ENCODE measurements at places on chromosomes 7 and 10.

DNA sequence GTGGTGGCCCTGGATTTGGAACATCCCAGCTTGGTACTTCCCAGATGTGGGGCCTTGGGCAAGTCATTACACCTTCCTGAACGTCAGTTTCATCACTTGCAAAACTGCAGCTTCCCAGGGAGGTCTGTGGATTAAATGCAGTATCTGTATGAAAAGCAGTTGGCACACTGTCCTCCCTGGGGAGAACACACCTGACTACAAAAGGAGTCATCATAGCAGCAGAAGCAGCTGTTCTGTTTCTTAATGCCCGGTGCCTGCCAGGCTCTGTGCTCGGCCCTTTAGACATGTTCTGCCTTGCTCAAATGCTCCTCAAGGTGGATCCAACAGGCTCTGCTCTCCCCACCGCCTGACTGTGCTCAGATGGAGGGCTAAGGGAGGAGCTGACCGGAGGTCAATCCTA, 31.0 kb downstream of the CDCA7L start:
- DNase-seq, result no peak

DNA sequence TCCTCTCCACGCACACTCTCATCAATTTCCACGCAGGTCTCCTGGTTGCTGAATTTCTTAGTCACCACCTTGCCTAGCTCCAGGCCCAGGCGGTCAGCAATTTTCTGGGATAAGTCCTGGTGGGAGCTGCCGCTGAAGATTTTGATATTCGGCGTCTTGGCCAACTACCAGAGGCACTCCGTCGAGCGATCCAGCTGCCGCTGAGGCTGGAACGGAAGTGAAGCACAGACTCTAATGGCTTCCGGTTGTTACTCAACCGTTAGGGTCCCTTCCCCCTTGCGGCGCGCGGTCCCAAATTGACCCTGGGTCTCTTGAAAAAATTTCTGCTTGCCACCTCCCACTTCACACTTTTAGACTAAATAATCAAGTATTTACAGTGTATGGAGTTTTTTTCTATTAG, at the start of gene PRPS1L1:
Gene PRPS1L1 (minus strand): TSS at position 219 of the 400 bp plus-strand sequence.
- no peak for DNase-seq

DNA sequence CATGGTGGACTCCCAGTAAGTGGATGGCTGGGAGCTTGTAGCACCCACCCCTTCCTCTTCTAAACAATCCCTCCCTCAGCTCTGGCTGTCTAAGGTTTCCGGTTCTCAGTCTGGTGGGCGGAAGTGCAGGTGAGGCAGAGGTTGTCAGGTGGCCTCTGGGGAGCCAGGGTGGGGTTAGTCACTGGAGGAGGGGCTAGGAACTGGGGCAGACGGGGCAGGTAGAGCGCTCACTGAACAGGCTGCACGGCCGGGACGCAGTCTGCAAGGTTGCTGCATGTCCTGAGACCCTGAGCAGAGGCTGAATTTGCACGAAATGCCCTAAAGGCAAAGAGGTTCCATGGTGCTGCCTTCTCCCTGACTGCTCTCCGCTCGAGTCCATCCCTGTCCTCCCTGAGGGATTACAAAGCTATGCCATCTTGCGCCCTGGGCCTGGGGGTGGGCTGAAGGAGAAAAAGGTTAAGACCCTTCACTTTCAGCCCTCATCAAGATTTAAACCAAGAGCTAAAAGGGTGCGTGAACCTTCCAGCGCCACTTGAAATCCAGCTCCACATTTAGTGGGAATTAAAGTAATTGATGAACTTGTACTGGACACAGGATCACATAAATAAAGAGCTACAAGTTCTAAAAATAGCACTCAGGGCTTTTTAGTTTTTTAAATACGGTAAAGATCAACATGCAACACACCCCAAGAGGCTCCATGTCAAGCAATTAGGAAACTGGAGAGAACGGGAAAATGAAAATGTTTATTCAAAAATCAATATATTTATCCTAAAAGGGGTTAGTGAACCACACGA, 62.3 kb upstream of the CTBP2 start:
- no peak for DNase-seq

DNA sequence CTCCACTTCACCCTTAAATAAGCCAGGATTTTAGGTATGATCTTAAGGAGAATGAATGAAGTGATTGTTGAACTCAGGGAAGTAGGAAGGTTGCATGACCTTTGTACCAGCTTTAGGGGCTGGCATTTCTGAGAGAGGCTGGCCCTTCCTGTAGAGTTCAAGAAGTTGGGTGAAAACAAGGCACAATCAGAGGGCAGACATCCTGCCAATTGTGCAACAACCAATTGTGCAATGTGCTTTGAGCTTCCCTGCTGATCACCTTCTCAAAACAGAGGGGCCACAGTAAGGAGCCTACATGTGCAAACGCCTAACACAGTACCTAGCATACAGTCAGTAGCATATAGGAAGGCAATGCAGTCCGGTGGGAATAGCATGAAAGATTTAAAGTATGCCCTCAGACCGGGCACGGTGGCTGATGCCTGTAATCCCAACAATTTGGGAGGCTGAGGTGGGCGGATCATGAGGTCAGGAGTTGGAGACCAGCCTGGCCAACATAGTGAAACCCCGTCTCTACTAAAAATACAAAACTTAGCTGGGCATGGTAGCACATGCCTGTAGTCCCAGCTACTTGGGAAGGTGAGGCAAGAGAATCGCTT, 5.4 kb downstream of the CPVL start:
- DNase-seq, result no peak

- DNase-seq, result no peak
Measured at GRCh38 chr10:100693821-100694220, 51.6 kb upstream of the PAX2 start.

DNA sequence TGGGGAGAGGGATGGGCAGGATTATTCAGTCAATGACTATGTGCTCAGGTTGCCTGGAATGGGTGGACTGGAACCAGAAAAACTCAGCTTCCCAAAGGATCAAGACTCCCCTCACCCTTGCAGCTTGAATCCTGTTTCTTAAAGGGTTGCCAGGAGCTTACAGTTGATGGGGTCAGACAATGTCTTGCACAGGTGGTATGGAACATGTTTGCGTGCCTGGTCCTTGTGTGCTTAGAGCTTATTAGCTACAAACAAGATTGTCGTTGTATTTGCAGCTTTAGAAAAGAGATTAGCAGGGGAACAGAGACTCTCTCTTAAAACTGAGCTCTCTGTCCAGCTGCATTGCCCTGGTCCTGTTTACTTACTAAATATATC, 56.9 kb downstream of the PRR15 start:
- DNase-seq, result no peak

DNA sequence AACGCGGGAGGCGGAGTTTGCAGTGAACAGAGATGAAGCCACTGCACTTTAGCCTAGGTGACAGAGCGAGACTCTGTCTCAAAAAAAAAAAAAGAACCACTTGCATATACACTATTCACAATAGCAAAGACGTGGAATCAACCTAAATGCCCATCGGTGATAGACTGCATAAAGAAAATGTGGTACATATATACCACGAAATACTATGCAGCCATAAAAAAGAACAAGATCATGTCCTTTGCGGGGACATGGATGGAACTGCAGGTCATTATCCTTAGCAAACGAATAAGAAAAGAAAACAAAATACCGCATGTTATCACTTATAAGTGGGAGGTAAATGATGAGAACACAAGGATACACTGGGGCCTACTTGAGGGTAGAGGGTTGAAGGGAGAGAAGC, 39.5 kb downstream of the EGFR start:
- DNase-seq, result no peak

DNA sequence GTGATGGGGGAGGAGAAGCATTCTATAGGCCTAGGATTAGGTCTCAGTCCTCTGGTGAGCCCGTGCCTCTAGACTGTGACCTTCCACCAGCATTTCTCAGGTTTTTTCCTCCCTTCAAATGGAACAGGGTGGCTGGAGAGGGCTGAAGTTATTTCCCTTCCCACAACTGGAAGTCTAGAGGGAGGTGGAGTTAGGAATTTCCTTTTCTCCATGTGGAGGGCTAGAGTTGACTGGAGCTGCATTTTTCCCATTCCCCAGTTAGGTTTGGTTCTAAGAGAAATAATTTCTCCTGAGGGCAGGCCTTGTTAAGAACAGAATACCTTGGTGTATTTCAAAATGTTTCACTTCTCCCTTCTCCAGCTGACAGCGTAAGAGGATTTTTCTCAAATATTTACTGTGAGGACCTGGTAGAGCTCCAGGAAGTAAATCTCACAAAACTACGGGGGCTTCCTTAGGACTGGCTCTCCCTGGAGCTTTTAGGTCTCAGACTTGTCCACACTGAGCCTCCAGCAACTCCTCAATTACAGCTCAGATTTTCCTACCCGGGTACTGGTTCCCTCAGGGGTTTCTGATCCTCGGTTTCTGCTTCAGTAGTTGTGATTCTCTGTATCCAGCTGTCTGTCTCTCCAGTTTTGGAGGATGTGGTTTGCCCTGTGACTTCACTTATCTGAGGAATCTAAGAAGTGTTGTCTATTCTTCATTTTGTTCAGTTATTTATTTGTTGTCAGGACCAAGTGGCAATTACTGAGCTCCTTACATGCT, 6.0 kb upstream of the REEP3 start:
- DNase-seq, result peak; percentile 32

- no peak for DNase-seq
Measured at GRCh38 chr7:158000160-158000559, 587.5 kb downstream of the PTPRN2 start.

DNA sequence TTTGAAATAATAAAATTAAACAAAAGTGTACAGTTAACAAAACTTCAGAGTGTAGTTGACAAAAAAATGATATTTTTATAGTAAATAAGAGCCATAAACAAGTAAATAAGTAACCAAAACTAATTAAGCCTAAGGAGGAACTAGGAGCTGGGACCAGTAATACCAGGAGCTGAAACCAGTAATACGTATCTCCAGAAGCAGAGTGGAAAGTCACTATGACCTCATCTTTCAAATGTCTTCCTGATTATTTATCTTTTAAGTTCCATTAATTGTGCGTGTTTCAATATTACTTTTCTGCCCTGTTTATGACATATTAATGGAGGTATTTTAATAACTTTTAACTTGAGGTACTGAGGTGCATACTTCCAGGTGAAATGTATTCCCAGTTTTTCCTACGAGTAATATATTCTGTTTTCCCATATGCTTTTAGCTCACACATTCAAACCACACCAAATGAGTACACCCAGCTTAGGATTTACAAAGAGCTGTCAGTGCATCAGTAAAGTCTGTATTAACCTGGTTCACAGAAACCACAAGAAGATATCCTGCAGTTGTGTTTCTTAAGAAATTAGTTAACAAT, 283.7 kb upstream of the HGF start:
- DNase-seq, result no peak

DNA sequence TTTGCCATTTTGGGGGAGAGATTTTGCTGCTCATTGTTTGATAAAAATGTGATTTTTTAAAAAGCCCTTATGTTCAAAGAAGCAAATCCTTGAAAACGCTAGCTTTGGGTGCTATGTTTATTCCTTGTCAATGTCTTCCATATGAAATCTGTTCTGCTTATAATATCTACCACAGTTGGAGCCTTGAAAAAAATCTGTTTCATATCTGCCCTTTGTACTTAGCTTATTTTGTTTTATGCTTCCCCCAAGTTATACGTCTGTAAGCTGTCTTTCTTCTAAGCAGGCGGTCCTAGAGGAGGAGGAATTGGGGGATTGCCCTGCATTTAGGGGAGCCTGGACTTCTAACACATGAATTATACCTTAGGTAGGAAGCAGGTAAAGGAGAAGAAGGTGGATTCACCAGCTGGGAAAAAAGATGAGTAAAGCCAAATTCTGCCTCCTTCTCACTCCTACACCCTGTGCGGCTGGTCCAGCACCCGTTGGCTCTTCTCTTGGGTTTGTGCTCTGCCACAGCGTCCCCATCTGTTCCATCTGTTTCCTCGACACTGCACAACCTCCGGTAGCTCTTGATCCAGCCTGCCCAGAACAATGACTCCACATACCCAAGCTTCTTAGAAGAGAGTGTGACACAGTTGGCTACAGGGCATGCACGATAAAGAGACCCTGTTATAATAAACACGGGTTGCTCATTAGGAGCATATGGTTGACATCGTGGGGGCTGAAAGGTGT, 31.9 kb upstream of the NEUROD6 start:
- no peak for DNase-seq

GRCh38 chr10:48535416-48536155, 69.3 kb downstream of the ARHGAP22 start:
- no peak for DNase-seq

GRCh38 chr7:22173685-22174573, 183.0 kb downstream of the RAPGEF5 start:
- no peak for DNase-seq

DNA sequence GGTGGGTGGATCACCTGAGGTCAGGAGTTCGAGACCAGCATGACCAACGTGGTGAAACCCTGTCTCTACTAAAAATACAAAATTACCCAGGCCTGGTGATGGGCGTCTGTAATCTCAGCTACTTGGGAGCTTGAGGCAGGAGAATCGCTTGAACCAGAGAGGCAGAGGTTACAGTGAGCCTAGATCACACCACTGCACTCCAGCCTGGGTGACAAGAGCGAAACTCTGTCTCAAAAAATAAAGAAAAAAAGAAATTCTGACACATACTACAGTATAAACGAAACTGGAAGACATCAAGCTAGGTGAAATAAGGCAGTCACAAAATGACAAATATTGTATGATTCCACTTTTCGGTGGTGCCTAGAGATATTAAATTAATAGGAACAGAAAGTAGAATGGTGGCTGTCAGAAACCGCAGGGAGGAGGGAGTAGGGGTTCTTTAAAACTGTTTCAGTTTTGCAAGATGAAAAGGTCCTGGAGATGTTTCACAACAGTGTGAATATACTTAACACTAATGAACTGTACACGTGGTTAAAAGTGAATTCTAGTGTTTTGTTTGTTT, 23.2 kb downstream of the PILRA start:
- no peak for DNase-seq

DNA sequence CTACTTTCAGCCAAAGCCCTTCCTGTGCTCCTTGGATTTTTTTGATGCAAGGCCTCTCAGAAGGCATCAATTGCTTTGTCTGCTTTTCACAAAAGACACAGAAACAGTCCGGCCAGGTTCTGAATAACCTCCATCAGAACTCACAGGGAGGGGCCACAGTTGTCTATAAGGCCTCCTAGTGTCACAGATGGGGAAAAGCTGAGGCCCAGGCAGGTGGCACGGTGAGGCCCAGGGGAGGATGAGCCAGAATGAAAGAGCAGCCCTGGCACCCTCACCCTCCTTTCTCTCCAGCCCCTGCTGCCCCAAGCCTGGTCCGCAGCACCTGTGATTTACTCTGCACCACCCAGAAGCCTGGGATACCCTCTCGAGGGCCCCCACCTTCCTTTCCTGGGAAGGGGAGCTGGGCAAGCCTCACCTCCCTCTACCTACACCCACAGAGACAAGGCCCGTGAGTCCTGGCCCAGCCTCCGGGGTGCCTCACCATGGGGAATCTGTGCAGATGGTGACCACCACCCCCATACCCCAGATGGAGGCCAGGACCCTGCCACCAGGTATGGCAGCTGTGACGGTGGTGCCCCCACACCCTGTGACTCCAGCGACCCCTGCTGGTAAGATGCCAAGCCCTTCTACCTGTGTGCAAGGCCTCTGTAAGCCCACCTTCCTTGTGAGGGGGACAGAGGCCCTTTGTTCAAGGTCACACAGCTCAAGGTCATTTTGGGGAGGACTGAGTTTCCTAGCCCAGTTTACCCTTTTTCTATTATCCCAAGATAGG, 26.2 kb upstream of the ZNF467 start:
- no peak for DNase-seq

- no peak for DNase-seq
Measured at GRCh38 chr10:652233-652632, 37.2 kb downstream of the DIP2C start.

GRCh38 chr7:37816922-37817590, 31.3 kb upstream of the NME8 start:
- no peak for DNase-seq

- no peak for DNase-seq
Measured at GRCh38 chr10:112816033-112816430, 134.0 kb upstream of the TCF7L2 start.

GRCh38 chr10:73076360-73077183, 20.1 kb downstream of the P4HA1 start:
- DNase-seq, result peak; percentile 28

All from AG08396 (cell line).